ENCODE measurements at places on chromosomes 1 and 21. TPM values are rescaled to one million over a fixed set of nuclear protein-coding genes. Genes with fewer than 3 reads are reported as not detected.

DNA sequence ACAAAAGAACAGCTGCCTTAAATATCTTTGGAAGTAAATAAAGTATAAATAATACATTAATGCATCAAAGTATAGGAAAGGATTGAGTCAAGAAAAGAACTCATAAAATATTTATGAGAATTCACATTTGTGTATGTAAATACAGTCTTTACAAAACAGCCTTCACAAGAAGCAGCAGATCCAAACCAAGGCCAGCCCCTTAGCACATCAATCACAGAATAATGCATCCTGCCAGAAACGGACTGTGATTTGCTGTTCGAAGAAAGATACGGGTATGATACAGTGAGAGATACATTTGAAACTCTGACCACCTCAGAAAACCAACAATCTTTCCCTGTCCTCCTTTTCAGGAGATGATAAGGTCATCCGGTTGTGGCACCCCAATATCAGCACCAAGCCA, 70.9 kb downstream of the WDR64 start:
- no peak for DNase-seq

RUNX3 gene
- total RNA-seq, result 144 TPM

DNA sequence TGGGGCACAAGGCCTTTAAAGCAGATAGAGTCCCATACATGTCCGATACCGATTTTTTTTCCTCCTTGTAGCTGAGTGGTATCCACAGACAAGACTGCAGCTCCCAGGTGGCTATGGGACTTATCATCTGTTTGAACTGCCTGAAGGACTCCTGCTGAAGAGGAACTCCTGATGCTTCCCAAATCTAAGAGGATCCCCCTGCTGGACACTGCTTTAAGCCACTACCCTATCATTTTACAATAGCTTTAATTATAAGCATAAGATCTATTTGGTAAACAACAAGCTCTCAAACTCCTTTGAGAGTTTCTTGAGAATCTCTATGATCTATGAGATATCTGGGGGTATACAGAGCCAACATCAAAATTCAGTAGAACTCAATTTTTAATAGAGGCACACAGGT, 11.7 kb downstream of the NDC1 start:
- no peak for DNase-seq

DNA sequence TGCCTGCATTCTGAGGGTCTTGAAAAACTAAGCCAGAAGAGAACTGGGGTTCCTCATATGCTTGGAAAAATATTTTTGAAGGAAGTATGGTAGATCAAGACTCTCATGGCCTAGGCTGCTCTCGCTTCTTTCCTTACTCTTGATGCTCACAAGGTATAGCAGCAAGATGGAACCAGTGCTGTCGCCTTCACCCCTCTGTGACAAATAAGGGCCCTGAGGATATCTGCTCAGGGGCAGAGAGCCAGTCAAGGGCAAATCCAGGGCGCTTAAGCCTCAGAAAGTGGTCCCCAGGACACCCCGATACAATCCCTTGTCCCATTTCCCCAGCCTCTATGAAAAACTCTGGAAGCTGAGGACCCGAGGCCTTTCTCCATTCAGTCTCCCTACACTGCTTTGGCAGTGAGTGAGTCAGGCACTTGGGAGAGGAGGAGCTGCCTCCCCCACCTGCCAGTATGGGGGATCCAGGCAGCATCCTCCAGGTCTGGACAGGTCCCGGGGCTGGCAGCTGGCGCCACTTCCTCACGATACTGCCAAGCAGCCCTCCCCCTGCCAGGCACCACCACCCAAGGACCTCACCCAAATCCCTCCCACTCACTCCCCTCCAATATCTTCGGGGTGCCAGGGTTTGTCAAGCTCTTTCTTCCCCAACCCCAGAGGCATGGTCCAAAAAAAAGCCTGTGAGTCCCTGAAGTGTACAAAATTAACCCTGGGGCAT, 1.3 kb downstream of the IGSF9 start:
- no peak for DNase-seq

- no peak for DNase-seq
Observed at GRCh38 chr1:33578557-33579448, 106.4 kb downstream of the ZSCAN20 start.

CORT gene
- total RNA-seq, result not detected

DNA sequence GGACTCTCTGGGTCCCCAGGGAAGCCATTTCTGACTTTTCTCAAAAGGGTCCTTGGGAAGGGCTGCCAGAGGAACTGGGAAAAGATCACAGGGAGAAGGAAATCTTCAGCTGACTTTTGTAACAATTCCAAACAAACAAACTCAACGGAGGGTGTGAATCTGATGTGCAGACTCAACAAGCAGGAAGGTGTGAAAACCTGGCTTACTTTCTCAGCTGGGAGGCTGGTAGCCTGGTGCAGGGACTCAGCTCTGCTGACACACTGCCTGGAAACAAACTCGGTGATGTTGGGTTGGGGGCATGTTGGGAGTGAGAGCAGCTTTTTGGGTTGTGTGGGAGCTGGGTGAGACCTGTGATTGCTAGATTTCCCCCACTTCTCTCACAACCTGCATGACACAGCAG, 10.2 kb upstream of the HSD3B2 start:
- DNase-seq, result no peak

LORICRIN gene
- not detected for total RNA-seq

KHDRBS1 gene
- 221 TPM for total RNA-seq

C1orf21 gene
- 2.7 TPM for total RNA-seq

ANKRD34A gene
- 9.3 TPM for total RNA-seq

GRCh38 chr1:81007024-81007423, 793.7 kb upstream of the ADGRL2 start:
- no peak for DNase-seq

- no peak for DNase-seq
Observed at GRCh38 chr1:11722538-11722937, 13.4 kb upstream of the AGTRAP start.

USH2A gene
- total RNA-seq, result not detected

DNA sequence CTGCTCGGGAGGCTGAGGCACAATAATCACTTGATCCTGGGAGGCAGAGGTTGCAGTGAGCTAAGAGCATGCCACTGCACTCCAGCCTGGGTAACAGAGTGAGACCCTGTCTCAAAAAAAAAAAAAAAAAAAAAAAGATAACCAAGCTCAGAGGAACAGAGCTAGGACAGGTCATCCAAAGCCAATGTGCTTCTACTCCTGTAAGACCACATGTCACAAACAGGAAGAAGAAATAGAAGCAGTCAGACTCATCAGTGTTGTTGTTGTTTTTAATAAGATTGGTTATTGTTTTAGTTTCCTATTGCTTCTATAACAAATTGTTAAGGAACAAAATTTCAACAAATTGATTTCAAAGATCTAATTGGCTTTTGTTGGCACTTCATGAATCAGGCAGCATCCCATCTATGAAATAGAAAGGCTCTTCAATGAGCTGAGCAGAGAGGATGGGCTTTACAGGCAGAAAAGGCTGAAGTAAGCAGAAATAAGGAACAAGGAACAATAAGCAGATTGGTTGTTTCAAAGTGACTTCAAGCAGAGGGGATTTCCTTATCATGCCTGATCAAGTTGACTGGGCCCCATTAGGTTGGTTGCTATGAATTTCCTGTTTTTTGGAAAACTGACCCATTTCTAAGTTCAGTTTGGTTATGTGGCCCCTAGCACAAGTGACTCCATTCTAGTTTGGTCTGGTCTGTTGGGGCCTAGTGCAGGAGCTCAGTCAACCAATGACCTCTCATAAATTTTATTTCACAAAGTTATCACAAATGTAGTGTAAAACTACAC, 6.0 kb upstream of the AKNAD1 start:
- DNase-seq, result no peak

AADACL3 gene
- not detected for total RNA-seq

DNA sequence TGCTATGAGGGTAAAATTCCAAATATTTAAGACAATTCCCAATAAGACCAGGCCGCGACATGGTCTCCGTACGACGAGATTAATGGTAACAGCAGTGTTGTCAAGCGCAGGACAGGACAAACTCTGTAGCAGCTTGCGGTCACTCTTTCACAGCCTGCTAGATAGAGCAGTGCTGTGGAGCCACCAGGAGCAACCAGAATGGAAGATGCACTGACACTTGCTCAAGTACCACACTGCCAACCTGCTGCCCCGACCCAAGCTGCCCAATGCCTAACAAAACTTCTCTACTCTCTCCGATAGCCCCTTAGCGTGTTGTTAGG, 636 bp downstream of the WARS2 start:
- DNase-seq, result no peak

DNA sequence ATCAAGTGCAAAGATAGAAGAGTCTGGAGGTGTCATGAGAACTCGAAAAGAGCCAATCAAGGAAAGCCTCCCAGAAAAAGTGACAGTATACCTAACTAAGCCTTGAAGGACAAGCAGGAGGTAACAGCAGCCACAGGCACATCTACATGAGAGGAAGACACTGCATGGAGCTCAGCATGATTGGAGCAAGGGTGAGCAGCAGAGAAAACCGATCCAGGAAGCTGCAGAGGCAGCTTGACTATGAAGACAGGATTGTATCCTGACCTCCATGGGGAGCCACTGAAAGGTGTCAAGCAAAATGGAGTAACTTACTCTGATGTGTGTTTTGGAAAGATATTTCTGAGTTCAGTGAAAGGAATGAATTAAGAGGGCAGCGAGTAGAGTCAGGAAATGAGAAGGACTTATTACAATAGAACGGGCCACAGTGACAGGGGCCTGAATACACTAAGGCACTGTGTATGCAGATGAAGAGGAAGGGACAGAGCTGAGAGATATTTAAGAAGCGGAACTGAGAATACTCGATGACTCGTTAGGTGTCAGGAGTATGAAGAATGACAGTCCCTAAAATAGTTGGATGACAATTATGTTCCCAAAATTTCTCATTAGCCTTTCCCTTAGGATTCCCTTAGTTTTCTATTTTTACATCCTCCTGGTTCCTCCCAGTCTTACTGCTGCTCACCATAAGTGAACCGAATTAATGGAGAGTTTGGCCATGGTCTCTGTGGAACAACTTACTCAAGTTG, 139.3 kb upstream of the NFIA start:
- DNase-seq, result no peak

GNAT2 gene
- total RNA-seq, result 0.91 TPM

PTGFR gene
- not detected for total RNA-seq

DNA sequence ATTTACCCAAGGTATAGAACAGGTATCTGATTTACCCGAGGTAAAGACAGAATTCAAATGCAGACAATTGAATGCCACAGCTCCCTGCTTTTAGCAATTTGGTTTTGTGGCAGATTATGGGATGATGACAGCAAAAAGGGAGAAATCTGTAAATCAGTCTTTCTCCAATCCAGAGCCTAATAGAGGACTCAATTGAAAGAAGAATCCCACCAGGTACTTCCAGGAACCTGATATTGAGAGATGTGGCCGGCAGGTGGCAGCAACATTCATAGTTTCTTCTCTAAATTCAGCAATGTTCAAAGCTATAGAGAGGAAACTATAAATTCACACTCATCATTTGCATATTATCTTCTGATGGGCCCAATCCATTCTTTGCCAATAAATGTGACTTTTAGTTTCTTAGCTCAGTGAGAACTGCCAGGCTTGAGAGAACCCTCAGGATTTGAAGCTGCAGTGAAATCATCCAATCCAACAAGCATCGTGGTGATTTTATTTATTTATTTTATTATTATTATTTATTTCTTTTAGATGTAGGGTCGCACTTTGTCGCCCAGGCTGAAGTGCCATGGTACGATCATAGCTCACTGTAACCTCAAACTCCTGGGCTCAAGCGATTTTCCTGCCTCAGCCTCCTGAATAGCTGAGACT, 9.8 kb upstream of the PHACTR4 start:
- DNase-seq, result peak; percentile 60

DNA sequence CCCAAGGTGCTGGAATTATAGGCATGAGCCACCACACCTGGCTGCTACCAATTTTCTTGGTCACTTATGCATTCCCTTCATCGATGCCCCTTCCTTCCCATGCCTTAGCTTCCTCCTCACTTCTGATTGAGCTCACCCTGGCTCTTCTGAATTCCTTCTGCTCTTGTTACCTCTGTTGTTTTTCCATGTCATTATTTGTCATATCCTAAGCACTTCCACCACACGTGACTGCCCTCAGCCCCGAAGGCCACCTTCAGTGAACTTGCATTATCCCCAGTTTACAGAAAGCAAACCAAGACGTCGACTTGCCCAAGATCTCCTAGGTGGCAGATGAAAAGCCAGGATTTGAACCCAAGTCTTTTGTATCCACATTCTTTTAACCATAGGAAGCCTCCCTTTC, 30.7 kb downstream of the CA6 start:
- DNase-seq, result no peak

GRCh38 chr1:228835456-228835855, 100.2 kb downstream of the RHOU start:
- no peak for DNase-seq

DNA sequence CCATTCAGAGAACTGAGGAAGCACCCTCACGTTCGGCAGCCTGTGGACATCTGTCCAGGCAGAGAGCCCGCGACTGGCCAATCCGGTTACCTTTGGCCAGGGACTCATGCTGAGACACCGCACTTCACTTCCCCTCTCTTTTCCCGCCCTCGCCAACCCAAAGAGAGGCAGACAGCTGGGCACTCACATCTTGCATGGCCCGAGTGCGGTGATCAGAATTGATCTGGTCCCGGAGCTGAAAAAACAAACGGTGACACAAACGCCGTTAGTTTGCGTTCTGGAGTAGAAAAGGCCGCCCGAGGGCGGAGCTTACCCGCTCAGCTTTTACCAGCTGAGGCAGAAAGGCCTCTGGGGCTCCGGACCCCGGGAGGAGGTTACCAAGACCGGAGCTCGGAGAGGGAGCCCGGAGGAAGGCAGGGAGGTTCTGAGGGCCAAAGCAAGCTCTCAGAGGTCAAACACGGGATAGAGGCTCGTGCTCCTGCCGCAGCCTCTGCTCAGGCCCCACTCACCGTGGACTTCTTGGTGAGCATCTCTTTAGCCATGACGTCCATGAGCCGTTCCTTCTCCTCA, 376 bp downstream of the SF3A3 start:
- DNase-seq, result no peak

CHRM3 gene
- not detected for total RNA-seq

SPRR5 gene
- not detected for total RNA-seq

LAPTM5 gene
- total RNA-seq, result 233 TPM

GRCh38 chr1:28190337-28190979, 14.0 kb upstream of the PTAFR start:
- no peak for DNase-seq

DNA sequence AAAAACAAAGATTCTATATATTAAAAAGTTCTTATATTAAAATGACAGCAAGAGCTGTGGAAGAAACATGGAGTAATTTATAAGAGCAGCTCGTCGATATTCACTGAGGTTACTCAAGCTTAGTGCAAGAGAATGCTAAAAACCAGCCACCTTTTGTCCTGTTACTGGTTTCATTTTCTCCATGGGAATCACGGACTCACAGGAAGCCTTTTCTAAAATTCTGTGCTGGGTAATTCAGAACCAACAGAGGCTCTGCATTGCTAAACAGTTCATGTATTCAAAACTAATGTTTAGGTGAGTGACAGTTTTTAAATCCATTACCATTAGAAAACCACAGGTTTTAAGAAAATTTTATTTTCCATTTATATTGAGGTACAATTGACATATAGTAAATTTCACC, 147.8 kb upstream of the MAP1LC3C start:
- no peak for DNase-seq

FNDC5 gene
- total RNA-seq, result not detected

CITED4 gene
- 5.3 TPM for total RNA-seq

CLCA2 gene
- total RNA-seq, result not detected

Data from activated naive CD8-positive, alpha-beta T cell treated with anti-CD3 and anti-CD28 coated beads for 36 hours (primary cell).